ENCODE measurements at places on chromosomes 3 and 15.

GRCh38 chr3:177106184-177106583 lies 91.1 kb downstream of the TBL1XR1 start:
- DNase-seq, result no peak

GRCh38 chr3:58532794-58533220 lies 4.2 kb downstream of the ACOX2 start:
- DNase-seq, result peak; percentile 44

- DNase-seq, result no peak
Observed at GRCh38 chr3:177824841-177825240, 627.6 kb upstream of the TBL1XR1 start.

- no peak for DNase-seq
Observed at GRCh38 chr3:129286081-129286480, 7.4 kb downstream of the HMCES start.

DNA sequence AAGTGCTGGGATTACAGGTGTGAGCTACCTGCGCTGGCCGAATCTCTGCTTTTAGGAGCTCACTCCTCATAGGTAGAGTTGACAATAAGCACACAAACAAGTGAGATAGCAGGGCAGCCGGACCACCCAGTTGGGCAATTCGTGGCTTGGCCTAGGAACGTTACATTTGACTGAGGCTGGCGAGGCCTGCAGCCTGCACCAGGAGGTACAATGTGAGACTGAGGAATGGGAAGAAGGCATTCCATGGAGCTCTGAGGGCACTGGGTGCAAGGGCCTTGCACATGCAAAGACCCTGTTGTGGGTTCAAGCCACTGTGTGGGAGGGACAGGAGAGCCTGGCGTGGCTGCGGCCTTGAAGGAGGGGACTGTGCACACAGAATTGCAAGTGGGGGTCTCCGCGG lies 152.5 kb downstream of the LRRK1 start:
- DNase-seq, result no peak

Measured in NCI-H446 (cell line).